ENCODE measurements at places on chromosomes 2 and 18.

DNA sequence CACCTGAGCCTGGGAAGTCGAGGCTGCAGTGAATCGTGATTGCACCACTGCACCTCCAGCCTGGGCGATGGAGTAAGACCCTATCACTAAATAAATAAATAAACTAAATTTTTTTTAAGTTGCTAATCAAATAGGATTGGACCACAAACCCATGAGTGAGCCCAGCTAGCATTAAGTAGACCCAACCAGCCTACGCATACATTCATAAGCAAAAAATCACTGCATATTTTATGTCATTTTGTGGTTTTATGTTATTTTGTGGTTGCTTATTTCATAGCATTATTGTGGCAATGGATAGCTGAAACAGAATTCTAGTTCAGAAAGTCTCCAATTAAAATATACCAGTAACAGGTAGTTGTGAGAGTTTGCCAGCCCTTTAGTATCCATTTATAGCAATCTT, 29.1 kb upstream of the ZC3H15 start:
- DNase-seq: no peak

DNA sequence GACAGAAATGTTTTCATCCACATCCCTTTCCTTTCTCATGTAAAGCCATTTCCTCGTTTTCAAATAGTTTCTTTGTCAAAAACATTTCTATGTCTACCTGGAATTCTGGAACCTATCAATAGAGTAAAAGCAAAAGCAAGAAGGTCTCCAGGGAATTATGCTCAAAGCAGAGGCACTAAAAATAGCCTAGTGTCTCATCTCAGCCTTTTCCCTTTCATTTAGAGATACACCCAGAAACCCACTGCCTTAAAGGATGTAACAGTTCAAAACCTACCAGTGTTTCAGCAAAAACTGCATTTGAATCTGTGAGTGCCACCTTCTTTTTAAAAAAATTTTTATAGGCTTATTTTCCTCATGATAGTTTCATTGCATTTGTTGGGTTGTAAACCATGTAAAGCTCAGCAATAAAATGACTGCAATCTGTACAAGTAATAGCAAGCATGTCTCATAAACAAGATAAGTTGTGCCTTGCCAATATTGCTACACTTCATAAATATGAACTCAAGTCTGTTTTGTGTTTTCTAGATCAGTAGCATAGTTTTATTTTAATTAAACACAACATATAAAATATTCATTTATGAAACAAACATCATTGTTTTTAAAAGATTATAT, 927.3 kb upstream of the ACVR2A start:
- no peak for DNase-seq

DNA sequence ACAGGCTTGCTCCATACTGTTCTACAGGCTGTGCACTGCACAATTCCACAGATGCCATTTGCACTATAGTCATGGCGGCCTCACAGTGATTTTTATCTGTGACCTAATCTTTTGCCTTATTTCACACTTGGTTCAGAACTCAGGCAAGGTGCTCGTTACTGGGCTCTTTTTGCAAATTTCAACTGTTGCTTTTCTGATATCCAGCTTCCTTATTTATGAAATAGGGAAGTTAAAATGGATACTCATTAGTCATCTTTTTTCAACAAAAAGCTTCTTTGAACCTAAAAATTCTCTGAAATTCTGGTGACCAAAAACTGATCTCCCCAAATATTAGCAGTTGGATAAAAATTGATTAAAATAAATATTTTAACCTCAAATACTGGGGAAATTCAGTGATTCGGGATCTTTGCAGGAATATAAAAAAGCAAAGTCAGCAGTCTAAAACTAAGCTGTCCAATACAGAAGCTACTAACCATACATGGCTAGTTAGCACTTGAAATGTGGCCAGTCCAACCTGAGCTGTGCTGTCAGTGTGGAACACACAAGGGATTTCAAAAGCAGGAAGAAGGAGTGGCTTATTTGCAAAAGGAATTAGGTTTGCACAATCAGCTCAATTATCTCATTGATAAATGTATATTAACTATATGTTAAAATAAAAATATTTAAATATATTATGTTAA, 134.4 kb downstream of the COL4A4 start:
- DNase-seq: no peak

DNA sequence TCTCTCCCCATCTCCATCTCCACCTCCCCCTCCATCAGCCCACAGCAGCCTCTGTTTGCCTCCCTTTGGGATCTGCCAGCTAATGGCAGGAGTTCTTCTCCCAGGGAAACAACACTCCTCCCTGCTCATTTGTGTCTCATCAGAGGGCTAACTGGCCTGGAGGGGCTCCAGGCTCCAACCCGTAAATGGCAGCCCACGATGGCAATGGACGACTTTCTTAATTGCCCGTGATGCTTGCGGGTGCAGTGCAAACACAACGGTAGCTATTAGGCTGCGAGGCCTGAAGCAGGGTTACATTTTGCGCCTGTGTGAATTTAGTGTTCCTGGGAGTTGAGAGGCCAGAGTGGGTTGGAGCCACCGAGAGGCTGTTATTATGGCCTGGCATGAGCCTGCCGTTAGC, 285.1 kb downstream of the TNS1 start:
- no peak for DNase-seq

- no peak for DNase-seq
Observed at GRCh38 chr18:9147440-9148202, 11.0 kb downstream of the ANKRD12 start.

DNA sequence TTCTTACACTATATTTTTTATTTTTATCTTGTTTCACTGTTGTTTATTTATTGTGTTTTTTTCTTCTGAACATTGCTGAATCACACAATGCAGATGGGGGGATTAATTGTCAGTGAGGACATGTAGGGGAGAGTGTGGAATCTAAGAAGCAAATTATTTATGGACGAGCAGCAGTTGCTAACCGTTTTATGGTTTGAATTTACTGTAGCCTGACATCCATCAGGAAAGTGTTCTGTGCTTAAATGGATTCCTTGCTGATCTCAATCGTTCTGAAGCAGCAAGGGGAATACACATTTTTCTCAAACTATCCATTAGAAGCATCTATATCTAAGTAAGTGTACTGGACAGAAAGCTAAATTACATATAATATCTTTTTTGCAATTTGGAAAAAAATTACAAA, 119.5 kb downstream of the CD8B2 start:
- no peak for DNase-seq

DNA sequence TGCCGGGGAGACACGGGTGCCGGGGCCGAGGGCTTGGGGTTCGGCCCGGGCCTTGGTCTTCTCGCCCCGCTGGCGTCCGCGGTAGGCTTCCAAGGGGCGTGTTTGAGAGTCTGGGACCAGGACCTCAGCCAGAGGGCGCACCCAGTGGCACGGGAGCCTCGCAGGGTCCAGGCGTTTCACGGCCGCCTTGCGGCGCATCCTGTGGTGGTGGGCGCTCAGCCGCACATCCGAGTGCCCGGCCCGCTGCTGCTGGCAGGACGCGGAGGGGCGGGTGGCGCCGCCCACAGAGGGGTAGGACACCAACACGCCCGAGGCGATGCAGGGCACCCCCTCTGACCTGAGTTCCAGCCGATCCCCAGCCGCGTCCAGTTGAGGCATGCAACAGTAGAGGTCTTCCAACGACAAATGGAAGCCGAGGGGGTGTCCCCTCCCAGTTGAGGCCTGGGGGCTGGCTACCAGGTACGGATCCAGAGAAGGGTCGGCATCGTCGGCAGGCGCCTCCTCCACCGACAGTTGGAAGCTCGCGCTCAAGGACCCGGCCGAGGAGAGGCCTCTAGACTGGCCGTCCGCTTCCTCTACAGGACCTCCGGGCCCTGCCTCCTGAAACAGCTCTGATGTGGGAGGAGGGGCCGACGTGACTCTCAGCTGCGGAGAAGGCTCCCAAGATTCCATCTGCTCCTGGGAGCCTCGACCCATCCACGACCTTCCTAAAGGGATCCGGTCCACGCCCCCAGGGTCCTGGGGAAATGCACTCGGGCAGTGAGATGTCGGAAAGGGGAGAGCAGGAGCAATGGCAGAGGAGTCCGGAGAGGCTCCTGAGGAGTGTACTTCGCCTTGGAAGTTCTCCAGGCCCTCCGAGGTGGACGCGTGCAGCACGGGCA, 6.3 kb downstream of the C2orf81 start:
- DNase-seq: no peak

DNA sequence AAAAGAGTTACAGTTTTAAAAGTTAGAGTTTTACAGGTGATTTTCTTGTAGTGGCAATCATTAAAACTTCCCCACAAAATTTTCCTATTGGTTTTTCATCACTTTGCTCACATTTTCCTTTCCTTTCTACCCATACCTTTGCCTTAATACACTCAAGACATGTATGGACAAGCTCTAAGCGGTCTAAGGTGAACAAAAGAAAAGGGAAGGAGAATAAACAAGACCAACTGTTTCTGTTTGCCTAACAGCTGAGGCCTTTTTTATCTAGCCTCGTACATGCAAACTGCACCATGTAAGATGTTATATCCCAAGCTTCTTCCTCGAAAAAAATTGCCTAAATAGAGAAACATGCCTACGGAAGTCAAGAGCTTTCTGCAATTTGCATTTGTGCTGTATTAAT, 33.9 kb upstream of the TBC1D8 start:
- no peak for DNase-seq

GRCh38 chr18:41569867-41570266, 385.2 kb upstream of the PIK3C3 start:
- DNase-seq: no peak

Measured in C1 segment of cervical spinal cord (tissue), 14 donors.